Smooth muscle cell of trachea (primary cell): ENCODE measurements at places on chromosomes 7 and 10. TPM values are rescaled to one million over a fixed set of nuclear protein-coding genes. Genes with fewer than 3 reads are reported as not detected.

Gene ITGB8
- 25.0 and 56.9 TPM in 2 replicates for total RNA-seq

Gene CALN1
- not detected in 2 replicates for total RNA-seq

Gene GIMAP4
- 2.0 TPM in 1 of 2 replicates, not detected in the other for total RNA-seq

Gene CDH23
- 0.17 and 0.29 TPM in 2 replicates for total RNA-seq

Gene CDC14C
- total RNA-seq = 0.15 and 0.17 TPM in 2 replicates

Gene ANTXRL
- not detected in 2 replicates for total RNA-seq
